ENCODE measurements at places on chromosomes 7 and 10.

GRCh38 chr7:68015978-68016532 is 1019.4 kb downstream of the TYW1 start:
- no peak for DNase-seq

DNA sequence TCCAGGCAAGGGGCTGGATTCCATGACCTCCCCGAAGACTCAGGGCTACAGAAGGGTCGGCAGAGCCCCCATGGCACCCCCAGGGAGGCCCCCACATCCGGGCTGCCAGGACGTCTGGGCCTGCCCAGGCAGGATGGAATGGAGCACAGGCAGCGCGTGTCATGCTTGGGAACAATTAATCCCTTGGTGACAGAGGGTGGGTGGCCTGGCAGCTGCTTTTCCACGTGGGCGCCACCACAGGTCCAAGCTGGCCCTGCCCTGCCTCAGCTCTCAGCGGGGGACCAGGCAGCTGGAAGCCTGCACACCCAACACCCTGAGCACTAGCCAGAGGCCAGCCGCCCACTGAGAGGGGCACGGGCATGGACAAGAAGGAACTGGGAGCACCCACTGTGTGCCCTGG is 11.4 kb downstream of the ELN start:
- DNase-seq = no peak

DNA sequence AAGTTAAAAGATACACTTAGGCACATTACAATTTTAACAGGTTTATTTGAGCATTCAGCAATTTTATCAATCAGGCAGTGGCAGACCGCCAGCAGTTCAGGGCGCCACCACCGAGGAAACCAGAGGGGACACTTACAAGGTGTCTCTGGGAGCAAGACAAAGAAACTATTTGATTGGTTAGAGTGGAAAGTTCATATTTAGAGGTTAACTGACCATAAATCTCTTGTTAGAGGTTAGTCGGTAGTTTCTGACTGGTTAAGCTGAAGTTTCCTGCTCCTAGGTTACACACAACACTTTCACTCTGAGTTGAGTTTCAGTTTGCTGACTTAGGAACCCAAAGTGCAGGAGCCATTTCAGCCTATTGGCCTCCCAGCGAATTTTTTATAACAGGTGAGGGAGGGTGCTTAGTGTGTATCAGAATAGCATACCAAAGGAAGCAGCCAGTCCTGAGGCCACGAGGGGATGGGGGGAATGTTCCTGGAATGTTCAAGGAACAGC is 10.8 kb upstream of the PVRIG start:
- DNase-seq = no peak

GRCh38 chr10:123527151-123527550 is 139.0 kb upstream of the GPR26 start:
- no peak for DNase-seq

DNA sequence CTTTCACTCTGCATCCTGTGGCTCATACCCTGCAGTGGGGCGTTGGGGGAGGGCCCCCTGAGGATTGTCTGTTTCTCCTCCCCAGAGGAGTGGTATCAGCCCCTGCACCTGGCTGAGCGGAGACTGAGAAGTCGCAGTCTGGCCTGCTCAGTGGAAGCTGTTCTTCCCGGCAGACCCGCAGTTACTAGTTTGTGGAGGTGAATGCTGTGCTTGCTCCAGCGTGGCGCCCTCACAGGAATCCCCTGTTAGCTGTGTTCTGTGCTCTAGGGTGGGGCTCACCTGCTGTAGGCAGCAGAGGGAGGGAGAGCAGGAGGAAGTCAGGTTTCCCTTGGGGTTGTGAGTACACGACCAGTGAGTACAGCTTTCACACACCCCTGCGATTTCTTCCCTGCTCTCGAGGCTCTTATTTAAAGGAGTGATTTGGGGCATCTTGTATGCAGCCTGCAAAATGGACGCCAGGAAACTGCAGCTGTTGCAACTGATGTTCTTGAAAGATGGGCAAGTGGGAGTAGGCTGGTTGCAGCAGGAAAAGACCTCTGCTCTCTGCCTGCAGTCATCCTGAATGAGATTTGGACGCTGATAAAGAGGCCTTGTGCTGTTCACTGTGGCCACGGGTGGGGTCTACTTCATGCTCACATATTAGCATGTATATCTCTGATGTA is 66.4 kb downstream of the HK1 start:
- no peak for DNase-seq

DNA sequence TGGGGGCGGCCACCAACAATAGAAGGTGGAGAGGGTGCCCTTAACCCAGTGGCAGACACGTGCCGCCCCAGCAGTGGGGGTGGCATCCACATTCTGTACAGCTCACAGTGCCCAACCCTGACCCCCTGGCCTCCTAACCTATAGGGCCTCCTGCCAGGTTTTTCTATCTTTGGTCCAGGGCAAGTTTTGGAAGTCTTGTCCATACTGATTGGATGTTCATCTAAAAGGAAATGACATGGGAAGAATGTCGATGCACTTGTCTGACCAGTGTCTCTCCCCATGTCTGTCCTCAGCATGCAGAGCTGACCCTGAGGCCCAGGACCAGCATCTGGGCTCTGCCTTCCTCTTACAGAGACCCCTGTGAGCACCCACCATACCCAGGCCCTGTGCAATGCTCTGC is 32.3 kb upstream of the ANTXRL start:
- no peak for DNase-seq

GRCh38 chr10:114631666-114632417 is 26.2 kb downstream of the ABLIM1 start:
- DNase-seq = no peak

DNA sequence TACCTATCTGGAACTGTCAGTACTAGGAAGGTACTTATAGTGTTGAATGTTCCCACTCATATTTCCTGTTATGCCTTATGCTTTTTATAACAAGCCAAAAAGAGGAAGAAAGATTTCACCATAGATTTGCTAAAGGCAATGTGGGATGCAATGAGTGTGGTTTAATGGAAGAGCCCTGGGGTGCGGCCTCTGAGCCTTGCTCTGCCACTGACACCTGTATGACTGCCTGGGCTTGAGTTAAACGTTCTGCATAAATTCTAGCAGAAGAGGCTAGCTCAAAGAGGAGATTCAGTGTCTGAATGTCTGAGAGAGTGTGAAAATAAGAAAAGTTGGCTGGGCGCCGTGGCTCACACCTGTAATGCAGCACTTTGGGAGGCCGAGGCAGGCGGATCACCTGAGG is 143.8 kb downstream of the TPST1 start:
- DNase-seq = no peak

DNA sequence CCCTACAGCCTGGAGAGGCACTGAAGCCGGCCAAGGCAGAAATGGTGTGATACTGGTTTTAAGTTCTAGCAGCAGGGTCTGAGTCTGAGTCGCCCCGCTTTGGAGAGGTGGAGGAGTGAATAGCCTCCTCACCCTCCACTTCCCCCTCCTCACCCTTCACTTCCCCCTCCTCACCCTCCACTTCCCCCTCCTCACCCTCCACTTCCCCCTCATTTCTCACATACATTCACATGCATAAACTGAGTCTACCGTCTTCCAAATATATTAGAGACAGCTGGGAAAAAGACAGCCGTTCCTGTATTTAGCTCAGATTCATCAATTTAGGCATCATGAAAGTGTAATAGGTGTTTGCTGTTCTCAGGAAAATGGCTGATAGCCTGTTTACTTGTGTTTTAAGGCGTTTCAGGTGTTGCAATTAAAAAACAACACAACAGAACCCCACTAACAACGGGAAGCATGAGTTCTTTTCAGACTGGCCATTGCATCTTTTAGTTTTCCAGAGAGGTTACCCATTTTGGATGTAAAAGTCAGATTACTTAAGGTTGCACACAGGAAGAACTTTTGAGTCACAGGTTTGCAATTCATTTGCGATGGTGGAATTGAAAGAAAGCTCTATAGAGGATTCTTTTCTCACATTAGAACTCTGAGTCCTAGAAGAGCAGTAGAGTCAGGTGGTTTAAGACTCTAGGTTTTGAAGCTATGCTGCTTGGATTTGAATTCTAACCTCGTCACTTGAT is 861 bp downstream of the NRBF2 start:
- DNase-seq = no peak

GRCh38 chr7:113945018-113945938 is 26.5 kb upstream of the PPP1R3A start:
- DNase-seq = no peak

GRCh38 chr10:102418622-102419268 is at the start of gene PSD:
PSD (minus strand) TSS chr10:102418785; CDS start chr10:102417038, 1,747 bp downstream.
- peak; percentile 48 for DNase-seq

DNA sequence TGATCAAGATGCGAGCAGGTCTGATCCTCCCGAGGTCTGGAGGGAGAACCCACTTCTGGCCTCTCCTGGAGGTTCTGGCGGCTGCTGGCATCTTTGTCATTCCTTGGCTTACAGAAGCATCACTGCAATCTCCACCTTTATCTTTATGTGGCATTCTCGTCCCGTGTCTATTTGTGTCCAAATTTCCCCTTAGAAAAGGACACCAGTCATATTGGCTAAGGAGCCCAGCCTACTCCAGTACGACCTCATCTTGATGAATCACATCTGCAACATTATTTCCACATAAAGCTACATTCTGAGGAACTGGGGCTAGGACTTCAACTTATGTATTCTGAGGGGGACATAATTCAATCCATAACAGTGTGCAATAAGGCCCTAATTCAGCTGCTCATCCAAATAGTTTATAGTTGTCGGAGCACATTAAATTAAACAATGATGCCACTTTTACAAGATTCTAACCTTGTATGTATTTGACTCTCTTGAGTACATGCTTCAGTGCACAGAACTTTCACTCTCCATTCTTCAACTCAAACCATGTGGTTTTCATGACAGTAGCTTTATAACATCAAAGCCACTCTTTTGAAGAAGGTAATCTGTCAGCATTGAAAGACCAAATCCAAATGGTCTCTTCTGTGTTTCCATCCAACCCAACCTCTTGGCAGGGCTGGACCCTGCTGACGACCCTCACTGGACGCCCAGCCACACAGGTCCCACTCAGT is 86.2 kb upstream of the DDC start:
- DNase-seq = no peak

- DNase-seq = no peak
These were observed 18.7 kb downstream of the SRRM3 start for GRCh38 chr7:76220185-76221057.

- DNase-seq = no peak
These were observed 2.7 kb downstream of the HOXA11 start for GRCh38 chr7:27182285-27182841.

DNA sequence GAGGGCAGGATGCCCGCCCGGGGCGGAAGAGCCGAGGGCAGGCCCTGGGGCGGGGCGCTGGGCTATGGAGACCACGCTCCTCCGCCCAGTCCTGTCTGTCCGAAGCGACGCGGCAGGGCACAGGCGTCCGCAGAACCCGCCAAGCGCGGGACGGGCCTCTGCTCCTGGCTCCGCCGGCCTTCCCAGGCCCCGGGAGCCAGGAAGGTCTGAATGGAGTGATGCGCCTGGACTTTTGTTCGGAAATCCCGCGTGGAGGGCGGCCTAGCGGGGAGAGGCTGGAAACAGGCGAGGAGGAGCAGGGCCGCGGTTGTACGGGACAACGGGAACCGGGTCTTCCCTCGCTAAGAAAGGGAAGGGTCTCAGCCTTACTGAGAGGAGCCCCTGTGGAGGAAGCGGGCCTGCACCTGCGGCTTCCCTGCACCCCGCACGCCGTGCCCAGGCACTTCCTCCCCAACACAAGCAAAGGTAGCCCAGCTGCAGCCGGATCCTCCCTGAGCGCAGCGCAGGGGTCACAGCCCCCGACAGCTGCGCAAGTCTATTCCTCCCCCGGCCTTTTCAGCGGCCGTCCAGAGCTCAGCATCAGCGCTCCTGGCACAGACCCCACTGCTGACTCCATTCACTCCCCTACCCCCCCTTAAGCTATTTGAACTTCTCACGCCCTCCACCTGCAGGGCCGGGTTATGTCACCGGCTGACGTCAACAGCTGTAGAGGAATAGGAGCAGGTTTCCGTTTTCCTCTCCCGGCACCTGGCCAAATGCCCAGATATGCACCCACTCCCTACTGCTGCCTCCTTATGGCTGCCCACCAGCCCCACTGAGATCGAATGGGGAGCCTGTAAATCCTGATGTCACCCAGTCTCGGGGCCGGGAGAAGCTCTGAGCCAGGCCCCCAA is 143.2 kb upstream of the RET start:
- no peak for DNase-seq

DNA sequence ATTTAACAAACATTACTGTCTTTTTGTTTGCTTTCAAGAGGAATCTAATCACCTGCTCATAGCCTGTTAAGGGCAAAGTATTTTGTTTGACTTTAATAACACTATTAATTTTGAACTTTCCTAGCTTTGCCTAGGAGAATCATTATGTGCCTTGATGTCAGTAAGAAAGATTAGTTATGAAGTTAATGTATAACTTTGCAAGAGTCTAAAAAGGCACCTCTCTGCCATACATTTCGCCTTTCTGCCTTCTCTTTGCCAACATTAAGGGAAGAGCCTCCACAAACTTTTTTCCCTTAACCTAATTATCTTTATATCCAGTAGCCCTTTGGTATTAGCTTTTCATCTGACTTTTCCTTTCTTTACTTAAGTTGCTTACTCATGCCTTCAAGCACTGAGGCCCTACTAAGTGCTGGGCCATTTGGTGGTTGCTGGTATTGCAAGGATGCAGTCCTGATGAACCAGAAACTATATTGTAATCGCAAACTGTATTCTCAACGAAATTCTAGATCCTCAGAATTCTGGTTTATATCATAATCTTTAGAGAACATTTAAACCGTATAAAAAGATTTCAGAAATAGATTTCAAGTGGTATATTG is 108.5 kb downstream of the SND1 start:
- DNase-seq = no peak

DNA sequence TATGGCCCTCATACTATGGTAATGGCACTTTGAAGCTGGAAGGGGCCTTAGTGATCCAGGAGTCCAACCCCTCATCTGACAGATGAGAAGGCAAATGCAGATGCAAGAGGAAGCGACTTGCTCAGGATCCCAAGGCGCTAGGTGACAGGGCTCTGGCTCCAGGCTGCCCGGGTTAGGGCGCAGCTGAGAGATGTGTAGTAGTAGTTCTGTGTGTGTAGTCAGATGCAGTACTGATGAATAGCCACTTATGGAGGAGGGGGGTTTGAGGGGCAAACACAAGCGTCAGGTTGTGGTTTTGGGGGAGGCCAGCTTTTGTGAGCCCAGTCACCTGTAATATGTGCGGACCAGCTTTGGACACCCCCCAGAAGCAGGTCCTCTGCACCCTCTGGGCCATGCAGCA is 4.8 kb downstream of the ADRA2A start:
- DNase-seq = no peak

DNA sequence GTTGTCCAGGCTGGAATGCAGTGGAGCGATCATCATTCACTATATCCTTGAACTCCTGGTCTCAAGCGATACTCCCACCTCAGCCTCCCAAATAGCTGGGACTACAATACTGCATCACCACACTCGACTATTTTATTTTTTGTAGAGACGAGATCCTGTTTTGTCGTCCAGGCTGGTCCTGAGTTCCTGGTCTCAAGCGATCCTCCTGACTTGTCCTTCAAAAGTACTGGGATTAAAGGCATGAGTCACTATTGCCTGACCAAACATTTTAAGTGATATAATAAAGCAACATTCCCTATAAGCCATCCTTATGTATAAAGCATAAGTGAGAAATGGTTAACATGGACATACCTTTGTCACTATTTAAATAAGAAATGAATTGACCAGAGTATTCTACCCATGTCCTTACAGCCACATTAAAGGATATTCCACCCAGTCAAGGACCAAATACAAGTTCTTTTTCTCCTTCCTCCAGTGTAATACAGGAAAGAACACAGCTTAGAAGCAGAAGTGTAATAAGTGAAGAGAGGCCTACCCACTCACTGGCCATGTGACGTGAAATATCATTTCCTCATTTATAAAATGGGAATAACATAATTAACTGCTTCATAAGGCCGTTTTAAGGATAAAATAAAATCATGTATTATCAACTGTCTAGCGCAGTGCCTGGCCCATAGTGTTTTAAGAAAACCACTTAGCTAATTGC is 82.0 kb downstream of the DOCK4 start:
- DNase-seq = no peak

Measured in HuH-7.5 (cell line).